Activated CD4-positive, alpha-beta memory T cell treated with anti-CD3 and anti-CD28 coated beads for 36 hours (primary cell): ENCODE measurements at places on chromosomes 6 and 20. TPM values are rescaled to one million over a fixed set of nuclear protein-coding genes. Genes with fewer than 3 reads are reported as not detected.

The RRP36 gene
- total RNA-seq: 54.0 TPM

The RAET1G gene
- total RNA-seq: not detected

The DYNLT1 gene
- total RNA-seq: 120 TPM

The MAP3K7 gene
- total RNA-seq: 26.3 TPM

The ACAT2 gene
- 115 TPM for total RNA-seq

The TRAPPC3L gene
- not detected for total RNA-seq

The OR12D3 gene
- total RNA-seq: not detected

The DLK2 gene
- total RNA-seq: 1.6 TPM

The GJA10 gene
- total RNA-seq: not detected

The TRIM40 gene
- not detected for total RNA-seq

The EEF1E1 gene
- 62.5 TPM for total RNA-seq

The GLO1 gene
- total RNA-seq: 132 TPM

The GLP1R gene
- not detected for total RNA-seq

The SGK2 gene
- total RNA-seq: 0.62 TPM

The SIGLEC1 gene
- not detected for total RNA-seq

The WFDC10B gene
- not detected for total RNA-seq

The CST2 gene
- total RNA-seq: not detected

The RAB32 gene
- 0.24 TPM for total RNA-seq

The HUS1B gene
- 1.1 TPM for total RNA-seq

The TPBG gene
- total RNA-seq: 0.34 TPM

The OR2J3 gene
- not detected for total RNA-seq

The CST7 gene
- total RNA-seq: 81.8 TPM

The BMP2 gene
- not detected for total RNA-seq

The KHDC1 gene
- 4.6 TPM for total RNA-seq

The BTN1A1 gene
- not detected for total RNA-seq

The MOG gene
- not detected for total RNA-seq

The HLA-DRA gene
- total RNA-seq: 6.0 TPM

The HLA-DOA gene
- total RNA-seq: 0.55 TPM
